ENCODE measurements at places on chromosomes 16 and 17. TPM values are rescaled to one million over a fixed set of nuclear protein-coding genes. Genes with fewer than 3 reads are reported as not detected.

ZNF597 gene
- total RNA-seq, result 3.5 TPM

CDC6 gene
- total RNA-seq, result 3.4 TPM

- no peaks in the 10 kb centered on the region for H3K4me1 ChIP-seq
- peaks cover 34% of the 10 kb centered on the region for H3K36me3 ChIP-seq
- no peaks in the 10 kb centered on the region for H3K27me3 ChIP-seq
- H3K27ac ChIP-seq, result no peak overlapping the region
Observed at GRCh38 chr16:71933913-71934695, 38.8 kb downstream of the IST1 start.

GRCh38 chr17:51142597-51142996 lies 10.8 kb upstream of the NME1 start:
- H3K4me1 ChIP-seq, result no peaks in the 10 kb centered on the region
- no peak for DNase-seq
- H3K27ac ChIP-seq, result no peak overlapping the region
- H3K4me3 ChIP-seq, result no peak overlapping the region
- H3K27me3 ChIP-seq, result no peaks in the 10 kb centered on the region
- no peaks in the 10 kb centered on the region for H3K36me3 ChIP-seq

DNA sequence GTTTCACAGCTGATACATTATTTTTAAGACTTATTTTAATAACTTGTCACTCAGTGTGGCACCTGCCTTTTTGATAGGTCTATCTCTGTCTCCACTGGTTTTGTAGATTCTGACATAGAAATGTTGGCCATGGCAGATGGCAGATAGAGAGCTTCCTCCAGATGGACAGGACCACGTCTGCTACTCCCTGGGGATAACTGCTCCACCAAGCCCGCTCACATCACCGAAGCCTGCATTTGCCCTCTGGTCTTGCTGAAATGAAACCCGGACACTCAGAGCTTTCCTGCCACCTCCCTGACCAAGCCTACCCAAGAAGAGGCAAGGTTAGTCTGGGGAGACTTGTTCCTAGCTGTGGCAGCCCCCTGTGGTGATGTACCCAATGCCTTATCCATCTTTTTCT lies 16.4 kb upstream of the HAP1 start:
- no peaks in the 10 kb centered on the region for H3K27me3 ChIP-seq
- H3K4me3 ChIP-seq, result no peak overlapping the region
- no peak for DNase-seq
- no peak overlapping the region for H3K27ac ChIP-seq
- no peaks in the 10 kb centered on the region for H3K36me3 ChIP-seq

GRCh38 chr17:71423871-71424546 lies 696.8 kb upstream of the SOX9 start:
- no peak overlapping the region for H3K27ac ChIP-seq
- H3K27me3 ChIP-seq, result no peaks in the 10 kb centered on the region
- H3K36me3 ChIP-seq, result no peaks in the 10 kb centered on the region
- H3K4me3 ChIP-seq, result no peak overlapping the region
- H3K4me1 ChIP-seq, result no peaks in the 10 kb centered on the region

Measured in natural killer cell (primary cell).